ENCODE measurements at places on chromosomes 13 and 19.

DNA sequence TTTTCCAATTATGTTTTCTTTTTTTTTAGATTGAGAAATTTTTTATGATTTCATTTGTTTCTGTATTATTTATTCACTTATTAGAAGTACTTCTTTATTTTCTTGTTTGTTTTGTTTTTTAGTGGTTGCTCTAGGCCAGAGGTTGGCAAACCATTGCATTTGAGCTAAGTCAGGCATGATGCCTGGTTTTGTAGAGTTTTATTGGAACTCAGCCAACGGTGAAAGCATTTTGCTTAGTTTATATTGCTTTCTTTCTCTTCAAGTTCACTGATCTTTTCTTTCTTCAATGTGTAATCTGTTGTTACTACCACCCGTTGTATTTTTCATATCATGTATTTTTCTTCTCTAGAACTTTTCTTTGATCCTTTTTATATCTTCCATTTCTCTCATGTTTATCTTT lies 19.7 kb downstream of the ZNF567 start:
- no peak for DNase-seq

DNA sequence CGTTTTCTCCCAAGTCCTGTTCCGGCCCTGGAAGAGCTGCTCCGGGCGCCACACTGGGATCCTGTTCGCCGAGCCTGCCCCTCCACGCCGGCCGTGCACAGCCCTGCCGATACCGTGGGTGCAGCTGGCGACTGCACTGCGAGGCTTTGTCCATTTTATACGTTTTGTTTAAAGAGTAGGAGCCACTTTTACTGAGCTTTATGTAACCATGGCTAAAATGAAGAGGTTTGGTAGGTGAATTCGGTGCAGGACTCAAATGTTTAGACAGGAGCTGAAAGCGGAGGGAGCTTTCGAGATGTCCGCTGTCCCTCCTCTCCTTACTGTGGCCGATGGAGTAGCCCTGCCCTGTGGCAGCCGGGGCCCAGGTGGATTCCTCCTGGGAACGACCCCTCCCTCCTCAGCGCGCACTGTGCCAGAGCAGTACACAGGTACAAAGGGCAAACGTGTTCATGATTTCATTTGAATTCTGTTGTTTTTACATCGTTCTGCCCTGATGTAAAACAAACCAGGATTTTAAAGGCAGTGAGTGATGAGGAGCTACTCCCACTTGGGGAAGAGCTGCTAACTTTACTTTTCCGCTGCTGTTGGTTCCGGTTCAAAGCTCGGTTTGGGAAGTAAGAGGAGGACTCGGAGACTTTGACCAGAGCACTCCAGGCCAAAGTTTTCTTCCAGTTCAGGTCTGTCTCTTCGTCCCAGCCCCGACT lies 1.7 kb downstream of the COL4A2 start:
- peak; percentile 39 for DNase-seq

DNA sequence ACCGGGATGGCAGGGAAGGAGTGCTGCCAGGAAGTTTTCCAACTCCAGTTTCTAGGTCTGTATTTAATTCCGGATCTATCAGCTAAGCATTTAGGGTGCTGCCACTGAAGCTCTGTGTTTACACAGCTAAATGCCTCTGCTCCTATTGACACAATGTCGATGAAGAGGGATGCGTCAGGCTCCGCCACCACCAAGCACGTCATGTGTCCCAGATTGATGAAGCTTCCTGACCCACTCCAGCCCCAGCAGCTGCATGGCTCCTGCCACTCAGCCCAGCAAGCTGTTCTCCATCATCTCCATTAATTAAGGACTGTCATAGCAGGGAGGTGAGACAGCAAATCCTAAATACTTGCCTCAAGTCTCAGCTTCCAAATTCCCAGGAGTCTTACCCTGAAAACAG lies 435.2 kb upstream of the ZNF507 start:
- no peak for DNase-seq

- no peak for DNase-seq
These were observed 49.6 kb upstream of the RAP2A start for GRCh38 chr13:97384371-97384770.

- DNase-seq = no peak
These were observed 961.6 kb upstream of the MIR17HG start for GRCh38 chr13:90385781-90386489.

GRCh38 chr13:80618781-80619180 lies 277.9 kb upstream of the SPRY2 start:
- no peak for DNase-seq

GRCh38 chr19:30877661-30878113 lies 471.5 kb downstream of the TSHZ3 start:
- DNase-seq = no peak

DNA sequence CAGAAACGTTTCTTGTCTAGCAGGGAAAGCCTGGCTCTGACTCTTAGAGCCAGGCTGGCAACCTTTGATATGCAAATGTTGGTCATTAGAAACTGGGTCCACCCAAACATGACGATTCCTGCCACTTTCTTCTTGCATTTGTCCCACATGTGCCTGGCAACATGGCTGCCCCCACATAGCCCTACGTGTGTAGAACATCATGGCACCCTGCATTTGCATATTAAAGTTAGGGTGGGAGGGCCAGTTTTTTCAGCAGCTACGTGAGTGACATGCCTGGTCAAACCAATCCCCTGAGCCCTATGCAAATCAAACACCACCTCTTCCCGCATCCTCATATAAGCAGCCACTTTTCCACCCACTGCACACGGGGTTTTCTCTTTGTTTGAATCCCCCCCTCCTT lies 95.0 kb downstream of the LIG4 start:
- no peak for DNase-seq

- DNase-seq = no peak
These were observed 1258.4 kb upstream of the MIR17HG start for GRCh38 chr13:90089051-90089450.

- peak; percentile 30 for DNase-seq
These were observed 90.2 kb downstream of the MAP4K1 start for GRCh38 chr19:38527466-38528136.

- DNase-seq = peak; percentile 37
These were observed at the start of gene CSNK1G2 for GRCh38 chr19:1941146-1942077. TSS of gene CSNK1G2 (plus strand) at chr19:1941172. CDS start at chr19:1969773, 28,601 bp downstream.

DNA sequence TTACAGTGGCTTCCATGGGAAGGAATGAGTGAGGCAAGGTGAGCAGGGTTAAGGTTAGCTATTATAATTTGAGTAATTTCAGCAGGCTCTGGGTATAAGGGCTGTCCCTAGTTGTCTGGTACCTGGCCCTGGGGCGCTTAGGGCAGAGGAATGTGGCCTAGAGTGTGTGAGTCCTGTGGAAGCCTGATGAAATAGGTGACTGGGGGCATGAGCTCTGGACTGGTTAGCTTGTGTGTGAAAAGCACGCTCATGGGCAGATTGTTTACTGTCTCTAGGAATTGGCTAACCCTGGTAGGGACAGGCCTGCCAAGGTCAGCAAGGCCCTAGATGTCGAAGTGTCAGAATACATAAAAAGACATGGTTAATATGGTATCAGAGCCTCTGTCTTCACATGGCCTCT lies 42.5 kb downstream of the SPRYD7 start:
- no peak for DNase-seq

DNA sequence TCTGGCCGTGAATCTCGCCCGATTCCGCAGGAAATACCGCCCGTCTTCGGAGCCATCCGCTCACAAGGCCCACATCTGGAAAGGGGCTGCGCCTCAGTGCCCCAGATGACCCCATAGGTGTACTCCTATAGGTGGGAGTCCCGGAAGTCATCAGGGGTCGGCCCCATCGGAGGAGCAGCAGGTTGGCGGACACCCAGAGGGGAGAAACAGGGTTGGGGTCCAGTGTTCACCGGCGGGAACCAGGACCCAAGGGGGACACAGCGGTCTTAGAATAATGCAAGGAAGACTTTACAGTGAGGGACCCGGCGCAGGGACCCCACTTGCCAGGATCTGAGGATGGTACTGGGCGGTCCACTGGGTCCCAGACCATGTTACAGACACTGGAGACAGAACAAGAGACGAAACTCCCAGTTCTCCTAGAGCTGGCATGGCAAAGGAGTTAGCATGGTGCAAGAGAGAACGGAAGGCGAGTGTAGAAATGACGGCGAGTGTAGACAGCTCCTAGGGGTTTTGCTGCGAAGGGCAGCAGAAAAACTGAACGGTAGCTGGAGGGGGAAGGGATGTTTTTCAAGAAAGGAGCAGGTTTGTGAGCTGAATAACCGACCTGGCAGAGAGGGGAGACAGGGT lies 4.2 kb upstream of the RGL3 start:
- DNase-seq = no peak

DNA sequence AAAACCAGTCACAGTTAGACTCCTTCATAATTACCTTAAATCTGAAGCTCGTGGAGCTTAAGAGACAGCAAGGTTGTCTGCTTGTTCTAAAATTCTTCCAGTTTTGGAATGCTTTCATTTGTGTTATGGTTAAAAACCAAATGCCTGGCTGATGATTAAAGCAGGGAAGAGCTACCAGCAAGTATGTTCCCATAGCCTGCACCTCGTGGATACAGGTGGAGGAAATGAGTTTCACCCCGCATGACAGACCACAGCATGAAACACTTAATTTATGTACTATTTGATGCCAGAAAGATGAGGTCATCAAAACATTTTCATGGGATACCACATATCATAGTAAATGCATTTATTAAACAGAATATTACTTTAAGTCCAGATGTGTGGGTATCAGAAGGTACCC lies 416 bp upstream of the DOCK9 start:
- no peak for DNase-seq

DNA sequence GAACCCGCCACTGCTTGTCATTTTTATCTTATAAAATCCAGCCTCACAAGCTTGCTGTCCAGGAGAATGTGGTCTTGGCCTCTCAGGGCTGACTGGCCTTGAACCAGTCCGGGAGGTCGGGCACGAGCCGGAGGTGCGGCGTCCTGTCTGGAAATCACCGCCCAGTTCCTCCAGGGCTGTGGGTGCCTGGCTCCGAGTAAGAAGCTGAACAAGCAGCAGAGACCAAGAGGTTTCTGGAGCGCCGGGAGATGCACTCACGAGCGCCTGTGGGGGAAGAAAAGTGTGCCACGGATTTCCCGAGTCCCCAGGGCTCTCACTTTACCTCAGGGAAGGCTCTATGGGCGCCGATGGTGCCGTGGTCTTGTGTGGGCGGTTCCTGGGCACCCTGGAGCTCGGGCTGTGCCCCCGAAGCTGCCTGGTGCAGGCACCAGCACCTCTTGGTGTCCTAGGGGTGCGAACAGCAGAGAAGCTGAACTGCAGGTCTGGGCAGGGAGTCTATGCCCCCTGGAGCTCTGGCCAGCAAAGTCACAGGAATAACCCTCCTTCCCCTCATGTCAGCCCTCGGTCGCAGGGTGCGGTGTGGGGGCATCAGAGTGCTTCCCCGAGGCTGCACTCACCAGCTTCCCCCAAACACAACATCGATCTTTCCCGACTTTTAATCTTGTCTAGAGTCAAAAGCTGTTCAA lies 50.0 kb downstream of the GAS6 start:
- DNase-seq = no peak

- DNase-seq = no peak
These were observed 9.6 kb downstream of the TINCR start for GRCh38 chr19:5558101-5558621.

GRCh38 chr13:114099918-114100445 lies 32.4 kb downstream of the RASA3 start:
- peak; percentile 30 for DNase-seq

DNA sequence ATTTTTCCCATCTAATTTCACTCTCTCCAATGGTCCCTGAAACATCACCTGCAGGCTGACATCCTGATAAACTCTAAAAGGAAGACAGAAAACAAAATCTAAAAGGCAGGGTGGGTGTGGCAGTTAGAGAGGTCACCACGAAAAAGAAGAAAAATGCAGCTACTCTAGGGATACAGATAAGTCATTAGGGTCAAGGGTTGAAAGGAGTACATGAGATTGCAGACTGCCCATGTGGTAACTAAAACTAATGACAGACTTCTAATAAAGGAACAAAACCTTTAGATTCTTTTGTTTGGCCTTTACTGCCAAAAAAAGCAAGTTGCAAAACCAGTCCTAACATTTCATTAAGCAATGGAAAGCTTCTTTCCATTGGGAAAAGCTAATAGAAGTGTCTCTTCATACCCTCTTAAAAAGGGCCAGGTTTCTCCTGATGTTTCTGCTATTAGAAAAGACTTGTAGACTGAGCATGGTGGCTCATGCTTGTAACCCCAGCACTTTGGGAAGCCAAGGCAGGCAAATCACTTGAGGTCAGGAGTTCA lies 31.0 kb downstream of the THSD1 start:
- no peak for DNase-seq

DNA sequence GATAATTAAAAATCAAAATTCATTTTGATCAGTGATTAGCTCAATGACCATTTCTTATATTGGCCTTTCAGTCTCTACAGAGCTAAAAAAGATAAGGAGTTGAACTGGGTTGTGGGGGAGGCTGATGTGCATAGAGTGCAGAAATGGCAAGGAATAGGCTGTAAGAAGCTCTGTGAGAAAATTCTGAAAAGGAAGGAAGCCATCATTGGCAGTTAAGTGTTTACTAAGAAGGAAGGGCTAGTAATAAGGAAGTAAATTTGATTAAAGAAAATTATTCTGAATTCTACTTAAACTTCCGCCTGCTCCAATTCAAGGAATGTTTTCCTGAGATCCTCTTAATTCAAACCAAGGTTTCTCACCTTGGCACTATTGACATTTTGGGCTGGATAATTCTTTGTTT lies 187.5 kb downstream of the MZT1 start:
- no peak for DNase-seq

DNA sequence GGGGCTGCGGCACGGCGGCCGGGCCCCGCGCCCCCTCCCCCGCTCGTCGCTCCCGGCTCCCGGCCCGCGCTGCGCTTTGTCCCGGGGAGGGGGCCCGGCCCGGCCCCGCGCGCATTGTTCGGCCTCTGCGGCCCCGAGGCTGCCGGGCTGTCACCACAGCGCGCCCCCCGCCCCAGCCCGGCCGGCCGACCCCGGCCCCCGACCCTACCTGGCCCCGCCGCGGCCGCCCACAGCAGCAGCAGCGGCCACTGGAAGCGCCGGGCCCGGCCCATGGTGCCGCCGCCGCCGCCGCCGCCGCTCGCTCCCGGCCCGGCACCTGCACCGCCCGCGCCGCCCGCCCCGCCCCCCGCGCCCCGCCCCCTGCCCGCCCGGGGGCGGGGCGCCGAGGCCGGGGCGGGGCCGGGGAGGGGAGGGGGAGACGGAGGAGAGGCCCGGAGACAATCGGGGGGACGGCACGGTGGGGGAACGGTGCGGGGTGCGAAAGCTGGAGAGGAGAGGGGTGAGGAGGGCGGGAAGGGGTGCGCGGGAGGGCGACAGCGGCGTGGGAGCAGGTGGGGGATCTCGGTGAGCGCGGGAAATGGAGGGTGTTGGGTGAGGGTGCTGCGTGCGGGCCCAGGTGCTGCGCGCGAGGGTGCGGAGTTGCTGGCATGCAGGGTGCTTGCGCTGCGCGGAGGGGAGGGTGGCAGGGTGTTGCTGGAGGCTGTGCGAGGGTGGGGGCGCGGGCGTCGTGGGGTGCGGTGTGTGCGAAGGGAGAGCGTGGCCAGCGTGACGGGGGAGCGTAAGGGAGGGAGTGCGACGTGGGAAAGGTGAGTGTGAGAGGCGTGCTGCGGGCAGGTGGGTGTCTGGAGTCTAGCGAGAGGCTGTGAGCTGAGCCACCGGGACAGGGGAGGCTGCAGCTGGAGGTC lies at the start of gene CADM4:
Gene CADM4 (minus strand): TSS at position 332 of the 905 bp plus-strand sequence. CDS start 60 bp downstream, at position 272.
- peak; percentile 66 for DNase-seq

- DNase-seq = no peak
These were observed 211.8 kb downstream of the RBM26 start for GRCh38 chr13:79194272-79194671.
